ENCODE measurements at places on chromosomes 11 and 22.

DNA sequence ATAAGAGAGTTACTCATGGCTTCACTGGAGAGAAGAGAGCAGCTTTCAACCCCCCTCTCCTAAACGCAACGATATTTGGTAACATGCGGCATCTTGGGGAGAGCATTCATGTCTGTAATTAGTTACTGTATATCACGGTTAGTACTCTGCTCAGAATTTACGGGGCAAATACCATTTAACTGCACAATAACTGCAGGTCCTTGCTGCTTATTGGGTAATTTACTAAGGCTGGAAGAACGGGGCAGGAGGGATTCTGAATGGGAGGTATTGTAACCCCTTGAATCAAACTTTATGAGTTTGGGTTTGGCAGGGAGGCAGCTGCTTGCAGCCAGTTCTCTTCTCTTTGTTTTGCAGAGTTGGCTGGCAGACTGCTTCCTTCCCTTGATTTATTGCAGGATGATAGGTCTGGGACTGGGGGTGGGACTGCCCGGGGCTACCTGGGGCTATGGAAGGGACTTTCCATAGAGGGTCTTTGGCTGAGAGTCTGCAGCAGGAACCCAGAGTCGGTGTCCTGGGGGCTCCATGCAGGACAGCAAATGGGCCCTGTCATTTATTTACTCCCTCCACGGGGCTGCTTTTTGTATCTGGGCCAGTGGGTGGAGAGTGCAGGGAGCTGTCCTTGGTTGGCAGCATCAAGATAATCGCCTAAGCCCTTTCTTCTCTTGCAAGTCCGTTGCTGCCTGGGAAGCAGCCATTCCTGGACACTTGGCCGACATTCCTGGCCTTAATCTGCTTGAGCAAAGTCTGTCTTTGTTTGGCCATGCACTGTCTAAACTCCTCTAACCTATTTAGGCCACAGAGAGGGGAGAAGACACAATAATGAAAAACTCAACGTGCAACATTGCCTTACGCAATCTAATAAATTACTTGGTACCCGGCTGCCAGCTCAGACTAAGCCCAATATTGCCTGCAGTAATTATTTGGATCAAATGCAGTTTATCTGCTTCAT, 188.9 kb downstream of the ST3GAL4 start:
- no peak for DNase-seq

DNA sequence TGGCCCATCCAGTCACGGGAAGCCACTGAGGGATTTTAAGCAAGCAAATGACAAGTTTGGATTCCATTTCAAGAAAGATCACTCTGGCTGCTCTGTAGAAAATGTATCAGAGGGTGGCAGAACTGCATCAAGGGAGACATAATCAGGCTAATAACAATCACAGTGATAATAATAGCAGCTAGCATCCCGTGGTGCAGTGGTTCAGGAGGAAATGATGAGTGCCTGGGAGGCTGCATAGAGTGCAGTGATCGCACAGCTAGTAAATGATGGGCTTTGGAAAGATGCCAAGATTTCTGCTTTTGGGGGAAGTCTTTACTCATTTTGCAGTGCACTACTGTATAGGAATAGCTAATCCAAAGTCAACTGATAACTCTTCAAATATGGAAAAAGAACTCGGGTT, 35.8 kb downstream of the TNRC6B start:
- DNase-seq, result no peak

GRCh38 chr11:73219396-73220285, 1.6 kb downstream of the P2RY2 start:
- no peak for DNase-seq

DNA sequence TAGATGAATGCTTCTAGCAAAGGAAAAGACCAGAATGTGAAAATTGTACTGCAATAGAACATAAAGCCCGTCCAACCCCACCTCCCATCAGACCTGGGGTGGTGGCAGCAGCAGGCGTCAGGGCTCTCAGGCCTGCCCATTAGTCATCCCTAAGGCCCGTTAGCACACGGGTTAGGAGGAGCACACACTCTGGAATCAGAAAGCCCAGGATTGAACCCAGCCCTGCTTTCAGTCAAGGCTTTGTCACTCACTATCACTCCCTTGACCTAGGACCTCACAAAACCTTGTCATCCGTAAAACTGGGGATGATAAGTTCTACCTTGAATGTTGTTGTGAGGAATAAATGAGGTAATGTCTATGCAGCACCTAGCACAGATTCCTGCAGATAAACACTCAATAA, 26.9 kb downstream of the MICAL3 start:
- DNase-seq, result no peak

DNA sequence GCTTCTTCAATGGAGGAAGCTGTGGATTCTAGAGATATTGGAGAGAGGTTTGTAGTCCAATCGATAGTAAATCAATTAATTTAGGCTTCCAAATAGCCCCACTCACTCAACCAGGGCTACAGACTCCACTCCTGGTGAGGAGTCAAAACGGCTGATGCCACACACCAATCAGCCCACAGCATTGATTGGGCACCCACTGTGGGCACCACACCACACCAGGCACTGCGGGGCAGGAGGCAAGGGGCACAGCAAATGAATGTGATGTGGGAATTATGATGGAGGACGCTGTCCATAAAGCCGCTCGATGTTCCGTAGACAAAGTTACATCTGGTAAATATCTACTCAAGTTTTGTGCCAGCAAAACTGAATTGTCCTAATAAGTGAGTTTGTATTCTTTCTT, 547.3 kb upstream of the CADM1 start:
- DNase-seq, result no peak

GRCh38 chr11:108302121-108302785, 79.4 kb downstream of the ATM start:
- no peak for DNase-seq

DNA sequence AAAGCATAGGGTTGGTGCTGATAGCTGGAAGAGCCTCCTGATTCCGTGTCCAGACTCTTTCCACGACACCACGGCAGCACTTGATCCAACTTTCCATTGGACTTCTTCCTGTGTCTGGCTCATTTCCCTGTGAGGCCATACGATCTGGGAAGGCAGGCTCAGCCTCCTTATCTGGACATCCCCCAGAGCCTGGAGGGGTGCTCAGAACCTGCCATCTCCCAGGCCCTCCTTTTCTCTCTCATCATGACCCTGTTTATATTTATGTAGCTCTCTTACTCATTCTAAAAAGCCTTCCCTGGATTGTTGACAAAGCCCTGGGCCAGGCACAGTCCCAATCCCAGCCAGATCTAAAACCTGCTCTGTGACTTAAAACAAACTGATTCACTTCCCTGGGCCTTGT, 7.8 kb upstream of the BCL9L start:
- DNase-seq, result no peak

DNA sequence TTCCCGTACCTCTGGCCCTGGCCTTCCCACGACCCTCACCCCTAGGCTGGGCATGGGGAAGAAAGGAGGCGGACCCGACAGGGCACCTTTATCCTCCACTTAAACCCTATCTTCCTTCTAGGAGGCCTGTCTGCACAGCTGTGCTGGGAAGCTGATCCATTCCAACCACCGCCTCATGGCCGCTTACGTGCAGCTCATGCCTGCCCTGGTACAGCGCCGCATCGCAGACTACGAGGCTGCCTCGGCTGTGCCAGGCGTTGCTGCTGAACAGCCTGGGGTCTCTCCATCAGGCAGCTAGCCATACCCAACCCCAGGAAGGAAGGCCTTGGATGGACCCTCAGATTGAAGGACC, 599 bp downstream of the TIMM10B start:
- DNase-seq, result no peak

DNA sequence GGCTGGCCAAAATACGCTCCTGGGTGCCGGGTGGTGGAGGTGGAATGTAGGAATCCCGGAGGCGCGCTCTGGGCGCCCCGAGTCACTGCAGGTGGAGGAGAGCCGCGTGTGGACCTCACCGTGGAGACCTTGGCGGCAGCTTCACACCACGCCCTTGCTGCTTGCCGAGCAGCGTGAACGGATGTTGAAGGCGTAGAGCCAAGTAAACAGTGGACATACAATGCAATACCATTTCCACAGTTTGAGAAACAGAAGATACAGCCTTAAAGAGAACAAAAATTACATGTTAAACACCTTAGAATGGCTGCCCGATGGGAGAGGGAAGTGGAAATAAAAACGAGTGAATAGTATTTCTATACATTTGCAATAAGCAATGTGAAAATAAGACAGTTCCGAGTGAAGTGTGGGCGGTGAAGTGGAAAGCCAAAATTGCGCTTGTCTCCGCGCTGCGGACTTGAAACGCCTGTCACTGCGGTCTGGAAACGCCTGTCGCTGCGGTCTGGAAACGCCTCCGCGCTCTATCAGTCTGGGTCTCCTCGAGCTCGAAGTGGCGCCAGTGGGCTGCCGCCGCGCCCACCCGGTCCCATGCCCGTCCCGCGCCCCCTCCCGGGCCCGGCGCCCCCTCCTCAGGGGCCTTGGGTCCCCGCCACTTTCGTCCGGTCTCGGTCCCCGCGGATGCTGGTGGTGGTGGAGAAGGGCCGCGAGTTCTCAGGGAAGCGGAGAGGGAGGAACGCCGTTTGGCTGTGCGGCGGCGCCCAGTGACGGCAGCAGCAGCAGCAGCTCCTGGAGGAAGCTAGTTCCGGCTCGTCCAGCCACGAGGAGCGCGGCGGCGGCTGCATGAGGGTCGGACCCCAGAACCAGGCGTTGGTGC, 1.6 kb downstream of the NCR3LG1 start:
- DNase-seq, result peak; percentile 61

- DNase-seq, result peak; percentile 67
Measured at GRCh38 chr11:19352072-19352770, 111.5 kb upstream of the E2F8 start.

DNA sequence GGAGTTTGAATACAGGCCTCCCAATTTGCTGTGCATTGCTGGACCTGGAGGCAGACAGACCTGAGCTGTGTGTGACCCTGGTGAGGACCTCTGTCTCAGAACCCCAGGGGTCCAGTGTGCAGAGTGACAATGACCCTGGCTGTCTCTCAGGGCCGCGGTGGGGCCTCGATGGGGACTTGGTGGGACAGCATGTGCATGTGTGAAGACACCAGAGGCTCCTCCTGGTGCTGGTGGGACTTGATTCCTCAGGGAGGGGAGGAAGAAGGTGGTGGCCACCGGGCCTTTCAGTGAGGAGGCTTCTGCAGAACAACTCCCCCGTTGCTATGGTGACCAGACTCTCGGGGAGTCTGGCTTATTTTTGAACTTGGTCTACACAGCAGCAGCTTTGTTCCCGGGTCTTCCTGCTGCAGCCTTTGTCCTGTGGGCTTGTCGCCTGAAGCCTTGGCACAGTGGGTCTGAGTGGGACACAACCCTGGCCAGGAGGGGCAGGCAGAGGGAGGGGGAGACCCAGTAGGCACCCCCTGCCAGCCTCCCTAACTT, 35.3 kb downstream of the MCM5 start:
- DNase-seq, result no peak

DNA sequence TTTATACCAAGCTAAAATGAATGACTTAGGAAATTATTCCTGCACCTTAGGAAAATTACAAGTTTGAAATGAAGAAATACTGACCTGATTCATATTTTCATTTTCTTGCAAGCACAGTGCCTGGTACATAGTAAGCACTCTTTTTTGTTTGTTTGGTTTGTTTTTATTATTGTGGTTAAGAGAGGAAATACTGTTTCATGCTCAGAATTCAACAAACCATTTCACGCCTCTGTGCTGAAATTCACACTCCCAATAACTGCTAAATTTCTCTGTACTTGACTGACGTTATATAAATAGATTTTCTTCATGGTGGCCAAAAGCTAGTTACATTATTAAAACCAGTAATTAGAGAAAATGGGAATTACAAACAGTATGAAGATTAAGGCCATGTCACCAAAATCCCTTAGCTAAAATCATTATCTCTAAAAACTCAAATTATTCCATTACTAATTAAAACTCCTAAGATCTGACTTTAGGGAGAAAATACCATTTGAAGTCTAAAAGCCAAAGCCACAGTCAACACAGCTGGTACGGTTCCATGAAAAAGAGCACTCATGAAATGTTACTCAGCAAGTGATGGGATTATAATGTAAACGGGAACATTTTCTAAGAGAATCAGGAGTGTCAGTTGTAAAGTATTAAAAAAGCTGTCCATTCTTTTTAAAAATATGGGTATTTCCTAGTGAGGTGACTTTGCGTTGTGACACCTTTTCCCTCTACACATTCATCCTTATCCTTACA, 77.8 kb upstream of the DDI1 start:
- DNase-seq, result no peak

DNA sequence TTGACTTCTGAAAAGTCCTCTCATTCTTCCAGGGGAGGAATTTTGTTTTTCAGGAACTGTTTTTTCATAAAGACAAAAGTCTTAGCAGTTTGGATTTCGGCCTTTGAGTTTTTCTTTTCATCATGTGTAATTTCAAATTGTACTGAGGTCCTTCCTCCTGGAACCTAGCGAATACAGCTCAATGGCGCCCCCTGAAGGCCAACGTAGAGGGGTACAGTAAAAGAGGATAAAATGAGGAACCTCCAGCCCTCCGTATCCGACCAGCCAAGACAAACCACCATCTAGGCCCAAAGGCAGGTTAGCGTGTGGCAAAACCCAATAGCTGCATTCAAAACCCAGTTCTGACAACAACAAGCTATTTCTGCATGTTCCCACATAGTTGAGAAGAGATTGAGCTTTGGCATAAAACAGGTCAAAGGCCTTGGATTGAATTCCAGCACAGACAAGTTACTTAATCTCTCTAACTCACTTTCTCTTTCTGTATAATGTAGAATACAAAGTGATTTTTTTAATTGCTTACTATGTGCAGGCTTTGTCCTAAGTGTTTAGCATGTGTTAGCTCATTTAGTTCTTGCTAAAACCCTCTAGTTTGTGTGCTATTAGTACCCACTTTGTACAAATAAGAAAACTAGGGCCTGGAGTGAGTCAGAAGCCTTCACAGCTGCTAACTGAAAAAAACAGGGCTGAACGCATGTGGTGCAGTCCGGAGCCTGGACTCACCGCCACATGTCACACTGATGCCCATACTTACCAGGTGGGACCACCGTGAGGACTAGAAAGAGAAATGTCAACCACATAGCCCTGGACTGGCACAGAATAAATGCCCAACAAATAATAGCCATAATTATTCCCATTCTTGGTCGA, 43.2 kb upstream of the ETS1 start:
- peak; percentile 36 for DNase-seq

DNA sequence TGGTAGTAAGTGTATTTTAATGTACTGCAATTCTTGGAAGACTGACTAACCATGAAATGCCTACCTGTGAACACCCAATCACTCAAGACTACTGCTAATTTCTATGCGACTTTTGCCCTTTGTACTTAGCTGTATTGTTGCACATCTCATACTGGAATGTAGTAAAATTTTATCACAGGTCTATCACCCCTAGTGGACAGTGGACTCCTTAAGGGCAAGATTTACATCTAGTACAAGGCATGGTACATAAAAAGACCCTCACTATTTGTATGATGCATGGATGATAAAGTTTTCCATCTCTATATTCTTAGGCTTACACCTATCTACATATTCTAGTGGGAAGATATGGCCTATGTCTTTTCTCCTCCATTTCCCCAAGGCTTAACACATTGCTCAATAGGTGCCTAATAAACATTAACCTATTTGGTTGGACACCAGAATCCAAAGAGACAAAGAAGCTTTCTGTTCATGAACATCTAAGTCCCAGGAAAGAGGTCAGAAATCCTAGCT, 26.1 kb downstream of the SERGEF start:
- DNase-seq, result no peak

GRCh38 chr11:122809866-122810265, 28.4 kb upstream of the CRTAM start:
- DNase-seq, result no peak

- no peak for DNase-seq
Measured at GRCh38 chr11:27293515-27294417, 69.2 kb downstream of the CCDC34 start.

GRCh38 chr11:134742956-134743819, 331.1 kb upstream of the B3GAT1 start:
- no peak for DNase-seq

- peak; percentile 79 for DNase-seq
Measured at GRCh38 chr22:47195484-47196165, 433.2 kb downstream of the TBC1D22A start.

Data from NCI-H524 (cell line).